HepG2 (cell line): ENCODE measurements at places on chromosomes 16 and 17. TPM values are rescaled to one million over a fixed set of nuclear protein-coding genes. Genes with fewer than 3 reads are reported as not detected.

DNA sequence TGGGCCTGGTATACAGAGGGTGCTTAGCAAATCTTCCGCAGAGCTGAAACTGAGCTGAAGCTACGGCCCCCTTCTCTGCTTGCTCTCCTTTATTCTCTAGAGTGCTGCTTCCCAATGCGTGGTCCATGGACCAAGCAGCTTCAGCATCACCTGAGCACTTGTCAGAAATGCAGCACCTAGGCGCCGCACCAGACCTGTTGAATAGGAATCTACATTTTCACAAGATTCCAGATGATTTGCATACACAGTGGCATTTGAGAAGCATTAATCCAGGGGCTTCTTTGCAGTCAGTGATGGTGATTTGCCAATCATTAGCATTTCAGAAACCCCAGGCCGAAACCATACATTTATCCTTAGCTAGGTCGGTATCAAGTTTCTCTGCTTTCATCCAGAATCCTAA lies 204.2 kb downstream of the CDH13 start:
- no peak overlapping the region for H3K27ac ChIP-seq
- no peaks in the 10 kb centered on the region for H3K27me3 ChIP-seq
- no peaks in the 10 kb centered on the region for H3K4me1 ChIP-seq

- H3K27me3 ChIP-seq: no peaks in the 10 kb centered on the region
- no peaks in the 10 kb centered on the region for H3K4me1 ChIP-seq
- no peaks in the 10 kb centered on the region for H3K36me3 ChIP-seq
- H3K27ac ChIP-seq: no peak overlapping the region
- DNase-seq: no peak
- H3K4me3 ChIP-seq: no peak overlapping the region
Measured at GRCh38 chr16:79093554-79093967, 507.0 kb downstream of the MAF start.

- H3K27me3 ChIP-seq: peaks cover 51% of the 10 kb centered on the region
- H3K4me1 ChIP-seq: peaks cover 33% of the 10 kb centered on the region
- no peaks in the 10 kb centered on the region for H3K36me3 ChIP-seq
- H3K27ac ChIP-seq: no peak overlapping the region
- DNase-seq: no peak
Measured at GRCh38 chr16:84928679-84929420, 82.5 kb downstream of the ZDHHC7 start.

DNA sequence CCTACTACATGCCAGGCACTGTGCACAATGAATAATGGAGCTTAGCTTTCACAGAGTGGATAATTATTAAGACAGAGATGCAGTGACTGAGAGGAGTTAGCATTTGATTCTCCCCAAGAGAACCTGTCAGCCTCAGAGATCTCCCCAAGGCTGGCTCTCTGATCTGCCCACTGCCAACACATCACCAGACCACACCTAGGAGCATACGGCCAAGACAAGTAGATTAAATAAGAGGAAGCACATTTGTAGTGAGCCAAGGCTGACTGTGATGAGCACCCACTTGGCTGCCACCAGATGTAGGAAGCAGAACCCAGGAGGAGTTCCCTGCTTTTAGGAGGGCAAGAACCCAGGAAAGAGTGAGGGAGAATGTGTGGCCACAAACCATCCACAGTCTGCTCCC lies 130.1 kb downstream of the SPACA3 start:
- H3K27ac ChIP-seq: no peak overlapping the region
- H3K27me3 ChIP-seq: peaks cover 11% of the 10 kb centered on the region; the same call in 1 of the 3 replicates
- no peak for DNase-seq
- no peaks in the 10 kb centered on the region for H3K4me1 ChIP-seq
- H3K36me3 ChIP-seq: no peaks in the 10 kb centered on the region
- H3K4me3 ChIP-seq: no peak overlapping the region

- peaks cover under 1% of the 10 kb centered on the region; the same call in 1 of the 2 replicates for H3K4me1 ChIP-seq
- H3K4me3 ChIP-seq: no peak overlapping the region
- DNase-seq: no peak
- H3K36me3 ChIP-seq: no peaks in the 10 kb centered on the region
- no peak overlapping the region for H3K27ac ChIP-seq
Measured at GRCh38 chr17:21146362-21147015, 19.7 kb downstream of the DHRS7B start.

- peak overlapping the region; percentile 26; the same call in 1 of the 2 replicates for H3K4me3 ChIP-seq
- H3K27ac ChIP-seq: peak overlapping the region; percentile 75
- H3K36me3 ChIP-seq: no peaks in the 10 kb centered on the region
- peaks cover 77% of the 10 kb centered on the region for H3K4me1 ChIP-seq
- DNase-seq: peak; percentile 94
- no peaks in the 10 kb centered on the region for H3K27me3 ChIP-seq
Measured at GRCh38 chr16:53766304-53767016, 62.5 kb downstream of the FTO start.

- no peaks in the 10 kb centered on the region for H3K36me3 ChIP-seq
- no peak overlapping the region for H3K27ac ChIP-seq
- H3K4me1 ChIP-seq: peaks cover 12% of the 10 kb centered on the region; the same call in 1 of the 2 replicates
- peak; percentile 72 for DNase-seq
- H3K27me3 ChIP-seq: no peaks in the 10 kb centered on the region
Measured at GRCh38 chr16:51538707-51539498, 387.8 kb upstream of the SALL1 start.

DNA sequence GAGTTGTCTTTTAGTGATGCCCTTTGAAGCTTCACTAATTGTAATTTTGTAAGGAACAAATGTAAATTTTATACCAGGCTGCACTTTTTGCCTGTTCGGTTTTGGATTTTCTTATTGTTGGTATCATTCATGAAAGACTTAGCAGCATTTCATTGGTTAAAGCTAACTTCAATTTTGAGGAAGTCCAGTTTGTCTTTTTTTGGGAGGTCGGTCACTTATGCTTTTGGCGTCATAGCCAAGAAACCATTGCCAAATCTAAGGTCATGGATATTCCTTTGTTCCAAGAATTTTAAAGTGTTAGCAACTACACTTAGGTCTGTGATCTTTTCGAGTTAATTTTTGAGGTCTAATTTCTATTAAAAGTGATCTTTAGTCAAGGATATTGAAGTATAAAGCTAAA lies 77.1 kb downstream of the PRKCA start:
- H3K4me3 ChIP-seq: no peak overlapping the region
- DNase-seq: no peak
- peaks cover 10% of the 10 kb centered on the region for H3K4me1 ChIP-seq
- H3K27ac ChIP-seq: no peak overlapping the region
- no peaks in the 10 kb centered on the region for H3K27me3 ChIP-seq
- H3K36me3 ChIP-seq: no peaks in the 10 kb centered on the region; the same call in 1 of the 2 replicates

DNA sequence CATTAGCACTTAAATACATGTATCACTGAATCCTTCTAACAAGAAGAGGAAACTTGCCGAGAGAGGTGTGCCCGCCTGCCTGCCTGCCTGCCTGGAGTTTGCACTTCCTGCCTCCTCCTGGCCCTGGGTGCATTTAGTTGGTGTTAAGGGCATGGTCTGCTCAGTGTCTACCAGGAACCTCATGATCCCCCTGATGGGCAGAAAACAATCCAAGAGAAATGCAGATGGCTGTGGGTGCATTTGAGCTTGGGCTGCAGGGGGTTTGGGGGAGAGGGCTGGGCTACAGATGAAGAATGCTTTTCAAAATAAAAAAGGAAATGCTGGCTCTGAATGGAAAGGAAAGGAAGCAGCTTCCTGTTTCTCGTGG lies 10.1 kb downstream of the KSR1 start:
- DNase-seq: no peak
- H3K4me3 ChIP-seq: no peak overlapping the region
- no peaks in the 10 kb centered on the region for H3K36me3 ChIP-seq
- H3K27me3 ChIP-seq: no peaks in the 10 kb centered on the region
- no peak overlapping the region for H3K27ac ChIP-seq
- H3K4me1 ChIP-seq: peaks cover 66% of the 10 kb centered on the region

DNA sequence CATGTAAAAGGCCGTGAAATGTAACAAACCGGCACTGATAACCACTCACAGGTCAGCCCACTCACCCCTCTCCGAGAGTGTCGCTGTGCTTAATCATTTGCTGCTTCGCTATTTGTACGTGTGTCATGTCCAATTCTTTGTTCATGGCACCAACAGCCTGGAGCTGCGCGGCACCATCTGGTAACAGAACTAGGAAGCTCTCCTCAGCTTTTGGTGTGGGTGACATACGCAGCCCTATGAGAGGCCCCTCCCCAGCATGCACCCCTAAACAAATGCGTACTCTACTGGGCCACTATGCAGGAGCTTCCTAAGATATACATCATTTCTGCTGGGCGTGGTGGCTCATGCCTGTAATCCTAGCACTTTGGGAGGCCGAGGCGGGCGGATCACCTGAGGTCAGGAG lies 2.3 kb upstream of the PECAM1 start:
- DNase-seq: no peak
- no peaks in the 10 kb centered on the region for H3K27me3 ChIP-seq
- no peak overlapping the region for H3K27ac ChIP-seq
- no peaks in the 10 kb centered on the region; the same call in 2 of the 3 replicates for H3K36me3 ChIP-seq

DNA sequence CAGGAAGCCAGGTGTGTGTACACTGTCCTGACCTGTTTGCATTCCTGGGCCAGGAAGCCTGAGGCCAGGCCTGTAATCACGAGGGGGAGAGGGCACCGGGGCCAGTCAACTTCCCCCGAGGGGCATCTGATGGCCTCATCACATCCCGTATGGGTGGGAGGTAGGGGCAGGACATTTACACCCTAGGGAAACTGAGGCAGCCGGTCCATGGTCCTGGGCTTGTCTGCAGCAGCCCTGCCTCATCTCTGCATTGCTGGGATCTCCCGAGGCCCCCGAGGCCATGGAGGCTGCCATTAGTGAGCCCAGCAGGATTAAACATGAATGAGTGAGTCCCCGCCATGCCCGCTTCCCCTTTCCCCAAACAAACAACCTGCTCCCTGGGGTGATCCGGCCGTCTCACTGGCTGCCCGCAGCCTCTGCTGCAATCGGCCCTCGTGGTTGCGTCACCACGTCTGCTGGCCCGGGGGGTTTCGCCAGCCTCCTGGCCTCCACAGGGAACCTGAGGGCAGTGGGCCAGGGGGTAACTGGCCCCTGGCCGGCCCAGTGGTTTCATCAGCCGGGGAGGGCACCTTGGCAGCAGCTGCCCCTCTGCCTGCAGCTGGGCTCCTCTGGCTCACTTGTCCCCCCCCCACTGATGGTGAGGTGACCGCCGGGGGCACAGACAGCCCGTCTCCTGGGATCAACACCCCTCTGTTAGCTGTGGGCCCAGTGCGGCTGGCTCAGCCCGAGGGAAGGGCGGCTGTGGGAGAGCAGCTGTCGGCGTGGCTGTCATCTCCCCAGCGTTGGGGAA lies 88.3 kb upstream of the GSE1 start:
- H3K36me3 ChIP-seq: no peaks in the 10 kb centered on the region
- peaks cover 100% of the 10 kb centered on the region for H3K4me1 ChIP-seq
- peak overlapping the region; percentile 93 for H3K27ac ChIP-seq
- DNase-seq: peak; percentile 85
- H3K4me3 ChIP-seq: peak overlapping the region; percentile 42; the same call in 1 of the 2 replicates

DNA sequence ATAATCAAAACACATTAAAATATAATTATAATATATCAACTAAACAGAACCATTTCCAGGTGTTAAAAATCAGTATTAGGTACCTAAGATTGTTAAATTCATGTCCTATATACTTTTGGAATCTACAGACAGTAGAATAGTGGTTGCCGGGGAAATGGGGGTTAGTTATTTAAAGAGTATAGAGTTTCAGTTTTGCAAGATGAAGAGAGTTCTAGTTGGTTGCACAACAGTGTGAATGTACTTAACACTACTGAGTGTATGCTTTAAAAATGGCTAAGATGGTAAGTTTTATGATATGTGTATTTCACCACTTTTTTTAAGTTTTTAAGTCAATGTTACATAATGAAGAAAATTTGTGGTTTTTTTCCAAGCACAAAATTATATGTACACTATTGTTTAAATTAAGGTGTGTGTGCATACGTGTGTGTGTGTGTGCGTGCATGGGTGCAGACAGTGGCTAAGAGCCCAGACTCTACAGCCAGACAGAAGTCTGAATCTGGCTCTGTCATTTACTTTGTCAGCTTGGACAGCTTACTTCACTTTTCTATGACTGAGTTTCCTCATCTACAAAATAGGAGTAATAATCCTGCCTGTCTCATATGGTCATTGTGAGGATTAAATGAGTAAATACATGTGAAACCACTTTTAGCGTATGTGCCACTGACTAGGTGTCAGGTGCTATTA lies 25.3 kb upstream of the PHAF1 start:
- DNase-seq: peak; percentile 56
- H3K36me3 ChIP-seq: peaks cover 4% of the 10 kb centered on the region; the same call in 1 of the 3 replicates
- no peaks in the 10 kb centered on the region for H3K27me3 ChIP-seq
- H3K4me3 ChIP-seq: no peak overlapping the region
- no peak overlapping the region for H3K27ac ChIP-seq

GRCh38 chr16:27311897-27312303 lies 1.9 kb upstream of the IL4R start:
- H3K27ac ChIP-seq: no peak overlapping the region
- H3K36me3 ChIP-seq: no peaks in the 10 kb centered on the region
- no peak for DNase-seq
- peaks cover 17% of the 10 kb centered on the region; the same call in 2 of the 3 replicates for H3K27me3 ChIP-seq

GRCh38 chr16:88530858-88531203 lies 39.4 kb upstream of the ZC3H18 start:
- H3K27me3 ChIP-seq: no peaks in the 10 kb centered on the region
- DNase-seq: no peak
- peaks cover 19% of the 10 kb centered on the region for H3K4me1 ChIP-seq
- H3K27ac ChIP-seq: no peak overlapping the region
- peaks cover 26% of the 10 kb centered on the region; the same call in 2 of the 3 replicates for H3K36me3 ChIP-seq
- H3K4me3 ChIP-seq: no peak overlapping the region

- no peaks in the 10 kb centered on the region for H3K36me3 ChIP-seq
- 0 out of 3 replicates have a peak, but pooled peaks cover 4% of the 10 kb centered on the region for H3K27me3 ChIP-seq
- no peak for DNase-seq
- no peak overlapping the region for H3K27ac ChIP-seq
- H3K4me3 ChIP-seq: no peak overlapping the region
- H3K4me1 ChIP-seq: no peaks in the 10 kb centered on the region
Measured at GRCh38 chr17:36059406-36059805, 4.7 kb upstream of the CCL18 start.

Gene ITGAL
- 0.51 and 0.86 TPM in 2 replicates for total RNA-seq

Gene EMP2
- total RNA-seq: 13.4 and 24.6 TPM in 2 replicates

Gene PRR29
- 0.07 and 0.11 TPM in 2 replicates for total RNA-seq

Gene C16orf54
- not detected in 2 replicates for total RNA-seq

Gene FGF11
- total RNA-seq: 0.20 and 0.55 TPM in 2 replicates

Gene SLC5A2
- 0.44 and 0.97 TPM in 2 replicates for total RNA-seq

Gene SLC6A4
- 5.6 and 7.6 TPM in 2 replicates for total RNA-seq

Gene PHOSPHO1
- total RNA-seq: not detected in 2 replicates

Gene CCL3
- not detected in 2 replicates for total RNA-seq

Gene CEMP1
- not detected in 2 replicates for total RNA-seq

Gene OR3A2
- not detected in 2 replicates for total RNA-seq

Gene DCXR
- 286 and 311 TPM in 2 replicates for total RNA-seq
